ENCODE measurements at places on chromosomes 4 and X.

GRCh38 chr4:88751258-88752075 lies 53.8 kb upstream of the NAP1L5 start:
- DNase-seq = no peak

DNA sequence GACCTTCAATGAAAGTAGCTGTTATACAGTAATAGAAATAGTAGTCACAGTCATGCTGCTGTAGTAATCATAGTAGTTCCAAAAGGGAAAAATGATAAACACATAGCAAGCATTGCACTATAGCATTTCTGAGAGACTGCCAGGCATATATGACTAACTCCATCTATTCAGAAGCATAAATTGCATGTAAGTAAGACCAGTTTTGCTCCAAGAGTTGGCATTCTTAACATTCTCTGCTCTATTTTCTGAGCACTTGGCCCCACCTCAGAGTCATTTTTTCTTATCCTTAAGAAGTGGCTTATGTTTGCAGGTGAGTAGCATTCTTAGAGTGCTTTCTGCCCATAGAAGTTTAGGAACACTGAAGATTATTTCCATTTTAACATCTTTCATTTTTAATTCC lies 490.3 kb upstream of the TECRL start:
- no peak for DNase-seq

GRCh38 chrX:134631426-134632346 lies 26.6 kb downstream of the PLAC1 start:
- no peak for DNase-seq

DNA sequence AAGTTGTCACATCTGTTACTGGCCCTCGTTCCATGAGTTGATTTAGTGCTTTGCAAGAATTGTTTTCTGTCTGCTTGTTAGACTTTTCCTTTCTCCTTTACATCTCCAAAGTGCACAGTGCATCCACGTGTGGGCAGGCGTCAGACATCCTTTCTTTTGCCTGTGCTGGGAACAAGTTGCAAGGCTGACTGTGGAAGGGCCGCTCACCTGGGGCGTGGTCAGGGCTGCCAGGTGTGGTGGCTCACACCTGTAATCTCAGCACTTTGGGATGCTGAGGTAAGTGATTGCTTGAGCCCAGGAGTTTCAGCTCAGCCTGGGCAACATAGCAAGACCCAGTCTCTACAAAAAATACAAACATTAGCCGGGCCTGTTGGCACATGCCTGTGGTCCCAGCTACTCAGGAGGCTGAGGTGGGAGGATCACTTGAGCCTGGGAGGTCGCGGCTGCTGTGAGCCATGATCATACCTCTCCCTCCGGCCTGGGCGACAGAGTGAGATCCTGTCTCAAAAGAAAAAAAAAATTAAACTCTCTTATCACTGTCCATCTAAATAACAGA lies 46.2 kb downstream of the RGS12 start:
- DNase-seq = no peak

- DNase-seq = no peak
These were observed 216.5 kb upstream of the AADAT start for GRCh38 chr4:170306208-170306607.

DNA sequence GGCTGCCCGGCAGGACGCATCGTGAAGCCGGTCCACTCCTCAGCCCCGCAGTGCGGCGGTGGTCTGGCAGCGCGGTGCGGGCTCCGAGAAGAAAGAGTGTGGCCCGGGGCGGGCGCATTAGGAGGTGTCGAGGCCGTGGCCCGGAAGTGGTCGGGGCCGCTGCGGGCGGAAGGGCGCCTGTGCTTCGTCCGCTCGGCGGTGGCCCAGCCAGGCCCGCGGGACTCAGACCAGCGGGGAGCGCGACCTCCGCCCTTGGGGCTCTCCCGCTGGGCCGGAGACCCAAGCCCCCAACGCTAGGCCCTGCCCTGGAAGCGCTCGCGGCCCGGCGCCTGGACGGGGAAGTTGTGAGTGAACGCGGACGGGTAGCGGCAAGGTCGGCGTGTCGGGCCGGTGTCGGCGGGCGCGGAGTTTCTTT lies 60.0 kb downstream of the HS3ST1 start:
- no peak for DNase-seq

DNA sequence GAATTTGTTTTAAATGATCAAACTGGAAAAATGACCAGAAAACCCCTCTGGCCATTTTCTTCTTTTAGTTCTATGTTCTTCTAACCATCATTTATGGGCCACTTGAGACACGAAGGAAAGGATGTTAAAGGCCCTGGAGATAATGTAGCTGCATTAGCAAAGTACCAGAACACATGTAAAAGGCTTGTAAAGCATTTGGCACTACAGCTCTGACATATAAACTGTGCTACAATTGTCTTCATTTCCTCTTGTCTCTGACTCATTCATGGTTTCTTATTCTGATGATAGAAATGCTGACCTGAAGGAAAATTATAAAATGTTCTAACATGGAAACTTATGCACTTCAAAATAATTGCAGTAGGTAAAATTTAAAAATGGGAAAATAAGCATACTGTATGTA lies 388.7 kb downstream of the FAT4 start:
- DNase-seq = no peak

DNA sequence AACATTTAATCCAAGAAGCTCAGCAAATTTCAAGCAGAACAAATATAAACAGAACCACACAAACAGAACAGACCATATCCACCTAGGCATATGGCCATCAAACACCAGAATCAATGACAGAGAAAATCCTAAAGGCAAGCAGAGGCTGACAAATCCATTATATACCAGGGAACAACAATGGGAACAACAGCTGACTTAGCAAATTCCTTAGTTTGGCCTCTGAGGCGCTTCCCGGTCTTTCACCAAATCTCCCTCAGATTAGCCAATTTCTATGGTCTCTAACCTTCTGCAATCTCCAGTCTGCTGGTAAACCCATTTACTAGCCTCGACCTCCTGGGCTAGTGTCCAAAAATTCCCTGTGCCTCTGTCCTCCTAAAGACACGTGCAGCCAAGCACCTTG lies 59.2 kb downstream of the GPR143 start:
- no peak for DNase-seq

DNA sequence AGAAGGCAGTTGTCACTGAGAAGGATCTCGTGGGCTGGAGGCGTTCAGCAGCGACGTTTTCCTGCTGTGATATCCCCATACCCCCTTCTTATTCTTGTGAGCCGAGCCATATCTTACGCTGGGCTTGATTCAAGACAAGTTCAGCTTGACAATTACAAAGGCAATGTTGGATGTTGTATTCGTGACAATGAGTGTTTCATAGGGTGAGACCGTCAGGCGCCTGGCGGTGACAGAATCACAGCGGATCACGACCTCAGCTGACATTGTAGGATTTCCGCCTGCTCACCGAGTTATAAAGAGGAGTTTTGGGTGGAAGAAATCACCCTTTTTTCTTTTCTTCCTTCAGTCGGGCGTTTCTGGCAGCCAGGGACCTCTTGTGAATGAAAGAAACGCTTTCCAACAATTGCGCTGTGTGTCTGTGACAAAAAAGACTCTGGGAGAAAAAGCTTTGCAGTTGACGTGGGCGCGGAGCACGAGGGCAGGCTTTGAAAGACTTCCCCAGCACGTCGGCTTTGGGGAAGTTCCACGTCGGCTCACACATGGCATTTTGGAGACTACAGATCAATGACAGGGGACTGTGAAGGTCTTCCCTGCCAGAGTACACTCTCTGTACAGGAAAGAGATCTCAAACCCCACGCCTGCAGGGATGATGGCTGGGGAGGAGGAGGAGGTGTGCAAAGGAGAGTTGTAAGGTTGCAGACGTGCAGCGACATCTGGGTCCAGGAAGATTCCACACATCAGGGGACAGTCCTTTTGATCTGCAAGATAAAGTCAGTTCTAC lies 135.4 kb downstream of the CRLF2 start:
- DNase-seq = no peak

DNA sequence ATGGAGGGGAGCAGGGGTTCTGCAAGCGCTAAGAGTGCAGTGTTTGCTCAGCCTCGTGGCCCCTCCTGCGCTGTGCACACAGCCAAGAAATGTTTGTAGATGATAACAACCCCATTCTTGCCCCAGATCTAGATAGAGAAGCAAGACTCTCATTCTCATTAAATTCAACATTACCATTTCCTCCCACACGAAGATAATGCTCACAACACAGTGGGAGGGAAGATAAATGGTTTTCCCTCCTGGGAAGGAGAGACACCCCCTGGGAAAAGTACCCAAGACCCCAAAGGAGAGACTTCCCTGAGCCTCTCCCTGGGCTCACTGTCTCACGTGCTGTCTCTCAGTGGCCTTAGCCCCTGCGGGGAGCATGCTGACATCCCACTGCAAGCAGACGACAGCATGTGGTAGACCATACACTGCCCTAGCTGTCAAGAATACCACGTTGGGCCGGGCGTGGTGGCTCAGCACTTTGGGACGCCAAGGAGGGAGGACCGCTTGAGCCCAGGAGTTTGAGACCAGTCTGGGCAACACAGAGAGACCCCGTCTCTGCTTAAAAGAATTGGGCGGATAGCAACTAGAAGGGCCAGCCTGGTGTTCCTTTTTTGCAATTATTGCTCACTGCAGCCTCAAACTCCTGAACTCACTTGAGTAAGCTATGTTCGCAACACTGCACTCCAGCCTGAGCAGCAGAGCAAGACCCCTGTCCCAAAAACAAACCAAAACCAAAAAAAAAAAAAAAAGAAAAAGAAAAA lies 34.9 kb upstream of the IQSEC2 start:
- DNase-seq = no peak

All from endothelial cell (in vitro differentiated cells).